ENCODE measurements at places on chromosomes 3 and 15.

GRCh38 chr3:171749124-171749523 lies 61.2 kb downstream of the PLD1 start:
- DNase-seq = no peak

- no peak for DNase-seq
Observed at GRCh38 chr3:61155701-61156292, 95.5 kb downstream of the FHIT start.

DNA sequence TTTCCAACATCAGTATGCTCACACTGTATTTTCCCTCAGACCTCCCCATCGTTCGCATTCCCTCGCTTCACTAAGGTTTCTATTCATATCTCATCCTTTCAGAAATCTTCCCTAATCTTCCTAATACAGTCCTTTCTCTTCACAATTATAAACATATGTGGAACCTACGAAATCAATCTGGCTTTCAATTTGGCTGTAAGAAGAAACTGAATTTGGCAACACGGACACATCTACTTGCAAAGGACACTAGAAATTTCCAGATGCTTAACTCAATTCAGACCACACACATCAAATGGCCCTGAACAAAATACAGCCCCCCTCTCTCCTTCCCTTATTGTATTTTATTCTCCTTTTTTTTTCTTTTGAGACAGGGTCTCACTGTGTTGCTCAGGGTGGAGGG lies 39.1 kb upstream of the TM4SF19 start:
- DNase-seq = no peak

- DNase-seq = no peak
Observed at GRCh38 chr15:58494567-58494966, 62.8 kb downstream of the LIPC start.

GRCh38 chr3:104631254-104631653 lies 735.5 kb upstream of the ALCAM start:
- no peak for DNase-seq

- no peak for DNase-seq
Observed at GRCh38 chr3:88334187-88334868, 184.6 kb downstream of the C3orf38 start.

GRCh38 chr3:73409138-73409763 lies 215.5 kb downstream of the PDZRN3 start:
- DNase-seq = no peak

GRCh38 chr15:68275165-68275746 lies 2.3 kb upstream of the FEM1B start:
- DNase-seq = no peak

GRCh38 chr3:52547143-52547542 lies 10.7 kb downstream of the UQCC5 start:
- no peak for DNase-seq

DNA sequence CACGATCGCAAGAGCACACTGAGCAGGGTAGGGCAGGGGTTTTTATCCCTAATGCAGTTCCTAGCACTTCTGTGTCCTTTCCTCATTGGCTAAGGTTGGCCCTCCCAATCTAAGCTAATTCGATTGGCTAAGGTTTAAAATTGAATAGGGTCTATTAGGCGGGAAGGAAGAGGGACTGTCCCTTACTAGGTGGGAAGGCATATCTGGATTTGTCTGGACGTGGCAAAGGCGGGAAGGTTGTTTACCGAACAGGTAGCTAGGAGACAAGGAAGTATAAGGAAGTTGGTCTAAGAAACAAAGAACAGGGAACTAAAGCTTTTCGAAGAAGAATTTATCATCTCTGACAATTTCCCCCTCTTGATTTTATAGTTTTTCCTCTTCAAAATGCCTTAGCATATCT lies 24.8 kb upstream of the ATG7 start:
- no peak for DNase-seq

DNA sequence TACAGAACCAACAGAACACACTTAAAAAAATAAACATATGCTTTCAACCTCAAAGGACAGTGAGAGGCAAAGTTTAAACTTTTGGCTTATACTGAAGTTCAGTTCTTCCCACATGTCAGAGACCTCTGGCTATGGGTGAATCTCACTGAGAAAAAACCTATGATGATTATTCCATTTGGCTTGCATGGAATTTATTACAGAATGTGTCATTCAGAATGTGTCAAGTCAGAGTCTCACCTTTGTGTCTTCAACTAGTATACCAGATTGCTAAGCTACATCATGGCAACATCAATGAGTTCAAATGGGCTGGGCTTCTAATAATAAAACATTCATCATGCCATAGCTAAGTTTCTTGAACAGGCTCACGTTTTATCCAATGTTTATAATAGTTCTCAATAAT lies 987.0 kb downstream of the NTRK3 start:
- no peak for DNase-seq

DNA sequence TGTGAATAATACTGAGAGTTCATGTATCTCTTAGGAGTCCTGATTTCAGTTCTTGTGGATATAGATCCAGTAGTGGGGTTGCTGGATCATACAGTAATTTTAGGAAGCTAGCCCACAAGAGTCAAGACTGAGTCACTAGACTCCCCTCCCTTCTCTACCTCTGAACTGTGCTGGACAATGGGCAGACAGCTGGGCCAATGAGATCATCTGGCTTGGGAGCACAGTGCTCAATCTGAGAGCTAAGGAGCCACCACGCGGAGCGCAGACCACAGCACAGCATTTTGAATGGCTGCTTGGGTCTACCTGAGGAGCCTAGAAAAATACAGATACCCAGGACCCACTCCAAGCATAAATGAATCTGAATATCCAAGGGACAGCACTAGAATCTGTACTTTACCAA lies 32.5 kb downstream of the WNT5A start:
- no peak for DNase-seq

DNA sequence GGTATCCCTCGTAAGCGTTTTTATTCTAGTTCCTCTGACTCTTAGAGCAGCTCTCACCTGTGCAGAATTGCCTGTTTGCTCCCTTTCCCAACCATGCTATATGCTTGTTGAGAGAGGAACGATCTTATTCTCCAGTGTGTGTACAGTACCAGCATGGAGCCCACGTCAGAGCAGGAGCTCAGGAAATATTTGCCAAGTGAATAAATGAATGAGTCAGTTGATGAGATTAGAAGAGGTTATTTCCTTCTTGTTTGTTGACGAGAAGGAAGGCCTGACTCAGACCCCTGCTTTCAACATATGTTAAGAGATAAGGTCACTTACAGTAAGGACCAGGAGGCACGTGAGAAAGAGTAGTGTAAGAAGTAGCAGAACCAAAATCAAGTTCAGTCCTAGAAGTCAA lies 106.3 kb upstream of the ABHD17C start:
- no peak for DNase-seq

GRCh38 chr15:57158589-57158988 lies 217.7 kb upstream of the CGNL1 start:
- DNase-seq = no peak

DNA sequence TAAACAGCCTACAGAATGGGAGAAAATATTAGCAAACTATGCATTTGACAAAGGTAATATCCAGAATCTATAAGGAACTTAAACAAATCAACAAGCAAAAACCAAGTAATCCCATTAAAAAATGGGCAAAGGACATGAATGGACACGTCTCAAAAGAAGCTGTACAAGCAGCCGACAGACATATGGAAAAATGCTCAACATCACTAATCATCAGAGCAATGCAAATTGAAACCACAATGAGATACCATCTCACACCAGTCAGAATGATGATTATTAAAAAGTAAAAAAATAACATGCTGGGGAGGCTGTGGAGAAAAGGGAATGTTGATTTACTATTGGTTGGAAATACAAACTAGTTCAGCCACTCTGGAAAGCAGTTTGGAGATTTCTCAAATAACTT lies 30.7 kb upstream of the PPM1L start:
- no peak for DNase-seq

DNA sequence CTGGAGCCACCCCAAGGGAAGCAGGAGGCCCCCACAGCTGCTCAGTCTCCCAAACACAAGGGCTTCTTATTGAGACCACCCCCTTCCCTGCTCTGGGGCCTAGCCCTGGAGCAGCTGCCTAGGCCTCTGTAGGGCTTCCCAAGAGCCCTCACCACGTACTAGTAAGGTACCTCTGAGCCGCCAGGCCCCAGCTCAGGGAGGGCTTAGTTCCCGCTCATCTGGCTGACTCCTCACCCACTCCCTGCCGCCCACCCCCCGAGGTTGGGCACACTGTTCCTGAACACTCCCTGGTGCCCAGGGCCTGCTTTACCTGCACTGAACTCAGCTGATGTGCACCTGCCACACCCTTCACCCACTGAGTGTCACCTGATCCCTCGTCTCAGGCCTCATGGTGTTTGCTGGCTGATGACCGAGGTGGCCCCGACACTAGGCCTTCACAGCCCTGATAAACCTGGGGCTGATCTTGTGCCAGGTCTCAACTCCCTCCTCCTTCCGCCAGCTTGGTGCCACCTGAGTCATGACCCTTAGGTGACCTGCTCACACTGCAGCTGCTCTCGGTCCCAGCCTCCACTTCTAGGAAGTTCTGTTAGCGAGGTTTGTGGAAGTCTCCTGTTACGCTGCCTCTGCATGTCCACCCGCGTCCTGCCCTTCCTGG lies 18.0 kb upstream of the SPTBN5 start:
- DNase-seq = no peak

DNA sequence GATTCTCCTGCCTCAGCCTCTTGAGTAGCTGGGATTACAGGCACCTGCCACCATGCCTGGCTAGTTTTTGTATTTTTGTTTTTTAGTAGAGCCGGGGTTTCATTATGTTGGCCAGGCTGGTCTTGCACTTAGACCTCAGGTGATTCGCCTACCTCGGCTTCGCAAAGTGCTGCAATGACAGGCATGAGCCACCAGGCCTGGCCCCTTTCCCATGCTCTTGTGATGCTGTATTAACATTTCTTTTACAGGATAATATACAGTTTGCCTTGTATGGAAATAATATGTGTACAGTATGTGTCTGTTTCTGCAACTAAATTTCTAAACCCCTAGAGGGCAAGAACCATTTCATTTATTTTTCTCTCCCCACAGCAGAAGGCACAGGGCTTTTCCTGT lies 37.8 kb downstream of the SCG5 start:
- DNase-seq = no peak

GRCh38 chr3:167394003-167394402 lies 13.9 kb upstream of the ZBBX start:
- no peak for DNase-seq

DNA sequence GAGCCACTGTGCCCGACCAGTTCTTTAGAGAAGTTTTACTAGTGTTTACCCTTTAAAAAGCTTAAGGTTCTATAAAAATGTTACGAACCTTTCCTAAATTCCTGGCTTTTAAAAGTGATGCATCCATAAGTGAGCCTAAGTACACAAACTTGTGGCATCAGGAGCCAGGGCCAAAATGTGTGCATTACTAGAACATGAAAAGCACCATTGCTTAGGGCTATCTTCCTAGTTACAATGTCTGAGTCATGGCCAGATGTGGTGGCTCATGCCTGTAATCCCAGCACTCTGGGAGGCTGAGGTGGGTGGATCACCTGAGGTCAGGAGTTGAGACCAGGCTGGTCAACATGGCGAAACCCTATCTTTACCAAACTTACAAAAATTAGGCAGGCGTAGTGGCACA lies 39.9 kb downstream of the LEO1 start:
- DNase-seq = no peak

DNA sequence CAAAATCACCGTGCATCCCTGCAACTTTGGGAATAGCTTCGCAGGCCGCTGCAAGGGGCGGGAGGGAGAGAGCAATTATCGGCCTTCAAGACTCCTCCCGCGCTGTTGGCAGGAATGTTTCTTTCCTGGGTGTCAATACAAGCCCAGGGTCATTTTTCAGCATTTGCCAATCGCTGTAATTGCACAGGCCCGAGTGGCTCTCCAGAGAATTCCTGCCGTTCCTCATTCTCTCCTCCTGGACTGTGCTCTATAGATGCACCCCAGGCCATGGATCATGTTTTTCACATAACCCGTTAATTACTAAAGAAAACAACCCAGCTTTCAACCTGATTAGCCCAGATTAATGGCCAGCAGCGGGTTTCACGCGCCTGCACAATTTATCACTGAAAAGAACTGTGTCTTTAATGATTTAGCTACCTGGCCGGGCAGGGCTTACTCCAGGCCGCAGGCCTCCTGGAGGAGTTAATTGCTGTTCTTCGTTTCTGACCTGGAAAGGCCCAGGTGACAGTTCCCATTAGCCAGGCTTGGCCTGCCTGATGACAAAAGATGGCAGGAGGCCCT lies 144.3 kb downstream of the OPA1 start:
- no peak for DNase-seq

DNA sequence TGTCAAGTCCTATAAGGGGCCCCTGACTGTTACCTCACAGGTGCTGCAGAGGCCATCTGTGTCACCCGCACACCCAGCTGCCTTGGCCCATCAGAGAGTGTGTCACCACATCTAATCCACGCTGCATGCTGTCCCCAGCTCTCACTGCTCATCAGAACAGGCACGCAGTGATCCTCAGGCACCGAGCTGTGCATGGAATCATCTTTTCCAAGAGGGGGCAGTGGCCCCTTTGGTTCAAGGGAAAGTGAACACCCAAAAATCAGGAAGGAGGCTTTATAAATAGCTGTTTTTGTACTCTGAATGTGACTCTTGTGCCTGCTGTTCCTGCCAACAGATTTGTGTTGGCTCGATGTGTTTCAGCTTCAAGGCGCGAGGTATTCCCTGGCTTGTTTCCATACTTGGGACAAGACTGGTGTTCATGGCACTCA lies 110.3 kb upstream of the ETV5 start:
- DNase-seq = no peak

DNA sequence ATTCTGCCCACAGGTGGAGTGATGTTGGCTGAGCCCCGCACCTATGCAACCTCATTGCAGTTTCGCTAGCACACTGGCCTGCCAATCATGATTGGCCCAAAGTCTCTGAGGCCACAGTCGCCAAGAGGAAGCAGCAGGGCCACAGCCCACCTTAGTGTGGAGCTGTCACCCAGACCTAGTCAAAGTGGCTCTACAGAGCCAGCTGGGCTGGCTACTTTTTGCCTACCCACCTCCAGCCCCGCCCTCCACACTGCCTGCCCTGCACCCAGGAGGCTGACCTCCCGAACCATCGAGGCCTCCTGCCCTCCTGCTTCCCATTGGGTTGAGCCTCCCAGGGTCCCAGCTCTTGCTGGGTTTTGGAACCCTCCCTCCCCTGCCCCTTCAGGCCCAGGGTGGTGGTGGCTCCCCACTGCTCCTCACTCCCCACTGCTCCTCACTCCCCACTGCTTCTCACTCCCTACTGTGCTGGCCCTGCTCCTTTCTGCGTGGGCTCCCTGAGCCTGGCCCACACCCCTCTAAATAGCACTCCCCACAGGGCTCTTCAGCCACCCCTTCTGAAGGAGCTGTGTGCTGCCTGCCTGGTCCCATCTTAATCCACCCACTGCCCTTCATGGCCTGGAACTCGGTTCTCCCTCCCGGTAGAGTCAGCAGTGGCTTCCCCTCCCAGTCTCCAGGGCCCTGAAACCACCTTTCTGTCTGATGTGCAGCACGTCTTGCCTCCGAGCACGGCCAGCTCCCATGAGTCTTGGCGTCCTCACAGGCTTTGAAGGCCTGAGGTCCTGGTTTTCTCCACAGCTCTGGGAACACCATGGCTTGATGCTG lies 89.3 kb downstream of the WNT7A start:
- no peak for DNase-seq

- no peak for DNase-seq
Observed at GRCh38 chr3:124775877-124776276, 45.6 kb downstream of the UMPS start.

GRCh38 chr3:173371848-173372487 lies 25.6 kb upstream of the NLGN1 start:
- DNase-seq = no peak

Data from stimulated activated CD8-positive, alpha-beta memory T cell treated with anti-CD3 and anti-CD28 coated beads, Interleukin-2, amount 100 ng/mL, for 1 hour (primary cell).